Common myeloid progenitor, CD34-positive (primary cell): ENCODE measurements at places on chromosomes 2 and 18.
A peak's percentile ranks its signal among the peaks of the same experiment; 100 is the strongest.

GRCh38 chr2:227570615-227571014, 28.1 kb upstream of the SCYGR2 start:
- no peak for DNase-seq

- no peak for DNase-seq
These were observed 24.8 kb upstream of the ZNF638 start for GRCh38 chr2:71306762-71307161.

GRCh38 chr2:184562532-184562931, 35.8 kb upstream of the ZNF804A start:
- DNase-seq, result no peak

GRCh38 chr18:3209859-3210569, 9.8 kb downstream of the MYOM1 start:
- peak; percentile 13 for DNase-seq

DNA sequence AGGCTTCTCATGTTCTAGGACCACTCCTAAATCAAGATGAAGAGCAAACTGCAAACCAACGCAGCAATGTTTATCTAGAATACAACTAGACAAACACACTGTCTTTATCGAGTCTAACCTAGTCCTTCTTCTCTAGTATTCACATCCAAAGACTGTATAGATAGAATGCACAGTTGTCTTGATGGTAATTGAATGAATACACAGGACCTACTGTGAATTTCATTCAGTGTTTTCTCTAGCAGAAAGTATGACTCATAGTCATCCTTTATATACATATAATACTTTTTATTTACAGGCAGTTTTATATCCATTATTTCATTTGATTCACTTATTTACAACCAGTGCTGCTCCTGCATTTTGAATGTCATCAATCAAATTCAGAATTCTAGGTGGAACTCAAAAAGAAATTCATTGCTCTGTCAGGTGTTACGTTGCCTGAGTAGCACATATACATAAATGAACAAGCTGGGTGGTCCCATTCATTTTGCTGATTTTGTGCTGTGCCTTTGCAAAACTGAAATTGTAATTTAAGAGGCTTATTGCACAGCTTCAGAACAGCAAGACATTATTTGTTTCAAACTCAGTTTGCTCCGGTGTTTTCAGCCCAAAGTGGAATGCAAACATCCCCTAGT, 374.8 kb downstream of the EPHA4 start:
- DNase-seq, result no peak

GRCh38 chr2:105118960-105119359, 81.1 kb downstream of the MRPS9 start:
- peak; percentile 50 for DNase-seq

DNA sequence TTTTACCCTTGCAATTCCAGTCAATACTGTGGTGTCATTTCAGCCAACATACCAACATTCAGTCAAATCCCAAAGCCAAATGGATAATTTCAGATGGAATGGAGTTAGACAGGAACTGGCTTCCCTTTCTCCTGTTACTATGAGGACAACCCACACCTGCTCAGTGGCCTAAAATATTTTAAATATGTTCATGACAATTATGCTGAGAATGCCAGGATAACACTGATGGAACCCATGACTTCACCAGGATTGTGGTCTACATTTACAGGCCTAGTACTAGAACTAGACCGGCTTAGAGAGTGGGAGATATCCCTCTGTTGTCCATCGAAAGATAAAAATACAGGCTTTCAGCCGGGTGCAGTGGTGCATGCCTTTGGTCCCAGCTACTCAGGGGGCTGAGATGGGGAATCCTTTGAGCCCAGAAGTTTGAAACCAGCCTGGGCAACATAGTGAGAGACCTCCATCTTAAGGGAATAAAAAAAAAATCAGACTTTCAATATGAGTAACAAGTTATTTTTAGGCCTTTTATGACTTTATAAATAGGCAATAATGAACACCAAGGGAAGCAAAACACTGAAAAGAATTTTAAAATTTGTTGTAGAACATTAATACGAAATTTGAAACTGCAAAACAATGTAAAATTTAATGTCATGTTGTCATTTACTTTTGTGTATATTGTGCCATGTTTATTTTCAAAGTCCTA, 14.2 kb downstream of the GPATCH11 start:
- DNase-seq, result no peak

DNA sequence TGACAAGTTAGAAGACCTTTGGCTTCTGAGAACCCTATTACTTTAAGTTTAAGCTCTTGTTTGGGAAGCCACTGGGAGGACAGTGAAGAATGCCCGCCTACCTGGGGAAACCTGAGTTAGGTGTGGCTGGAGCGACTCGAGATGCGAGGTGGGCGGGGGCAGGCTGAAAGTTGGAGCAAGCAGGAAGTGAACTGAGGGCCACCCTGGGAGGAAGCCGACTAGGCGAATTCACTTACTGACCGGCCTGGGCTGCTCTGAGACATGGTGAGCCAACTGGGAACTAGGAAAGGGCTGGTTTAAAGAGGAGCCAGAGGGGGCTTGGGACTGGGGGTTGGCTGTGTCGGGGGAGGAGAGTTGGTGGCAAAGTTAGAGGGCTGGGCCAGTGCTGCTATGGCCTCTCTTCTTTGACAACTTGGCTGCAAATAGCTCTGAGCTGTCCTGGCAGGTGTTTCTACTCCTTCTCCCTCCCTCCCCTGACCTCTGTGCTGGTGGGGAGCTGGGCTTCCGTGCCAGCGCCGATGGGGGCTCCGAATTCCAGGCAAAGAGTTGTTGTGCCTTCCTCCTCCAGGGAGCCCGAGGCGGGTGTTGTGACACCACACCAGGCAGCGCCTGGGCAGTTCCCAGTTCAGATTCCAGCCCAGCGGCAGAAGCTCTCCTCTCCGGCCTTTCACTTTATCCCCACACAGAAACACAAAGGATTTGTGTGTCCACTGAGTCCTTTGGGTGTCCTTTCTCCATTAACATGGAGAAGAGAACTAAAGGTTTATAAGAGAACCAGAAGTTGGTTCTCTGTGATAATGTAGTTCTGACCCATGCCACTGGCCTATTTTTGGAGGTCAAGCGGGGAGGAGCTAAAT, at the start of gene VAMP8:
Gene VAMP8, plus strand, starts transcription at position 201 of the 857 bp plus-strand sequence. Its CDS starts 61 bp downstream, at position 262.
- peak; percentile 44 for DNase-seq

DNA sequence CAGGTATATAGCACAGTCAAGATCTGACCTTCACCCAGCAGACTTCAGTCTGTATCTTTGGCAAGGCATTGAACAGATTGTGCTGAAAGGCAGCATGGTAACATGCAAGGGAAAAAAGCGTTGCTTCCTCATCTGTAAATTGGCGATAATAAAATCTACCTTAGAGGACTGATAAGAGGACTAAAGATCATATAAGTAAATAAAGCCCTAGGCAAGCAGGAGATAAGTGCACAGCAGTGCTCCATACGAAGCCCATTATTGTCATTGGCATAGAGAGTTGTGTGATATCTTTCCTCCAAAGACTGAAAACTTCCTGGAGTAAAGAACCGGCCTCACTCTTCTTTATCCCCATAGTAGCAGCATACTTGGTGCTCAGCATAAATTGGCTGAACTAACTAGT, 162.6 kb downstream of the ANKRD44 start:
- no peak for DNase-seq

- DNase-seq, result no peak
These were observed 204.1 kb downstream of the CTIF start for GRCh38 chr18:48742706-48743475.

GRCh38 chr2:159265171-159265576, 21.3 kb downstream of the WDSUB1 start:
- peak; percentile 49 for DNase-seq

DNA sequence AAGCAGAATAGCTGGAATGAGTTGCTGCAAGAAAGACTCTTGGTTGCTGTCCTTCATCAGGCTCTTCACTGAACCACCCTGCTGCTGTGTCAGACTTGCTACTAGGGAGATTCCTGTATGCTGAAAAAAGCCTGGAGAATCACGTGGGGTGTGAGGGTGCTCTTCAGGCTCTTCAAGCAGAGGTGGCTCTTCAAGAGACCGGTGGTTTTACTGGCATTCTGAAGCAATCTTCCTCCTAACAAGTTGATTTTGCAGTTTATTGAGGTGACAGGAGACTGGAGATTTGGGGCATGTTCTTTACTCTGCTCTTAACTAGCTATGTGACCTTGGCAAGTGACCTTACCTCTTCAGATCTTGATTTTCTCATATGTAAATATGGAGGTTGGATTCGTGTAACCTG, 14.1 kb downstream of the TMEM178A start:
- DNase-seq, result no peak

- DNase-seq, result no peak
These were observed 58.2 kb upstream of the ST6GAL2 start for GRCh38 chr2:106944215-106944614.

DNA sequence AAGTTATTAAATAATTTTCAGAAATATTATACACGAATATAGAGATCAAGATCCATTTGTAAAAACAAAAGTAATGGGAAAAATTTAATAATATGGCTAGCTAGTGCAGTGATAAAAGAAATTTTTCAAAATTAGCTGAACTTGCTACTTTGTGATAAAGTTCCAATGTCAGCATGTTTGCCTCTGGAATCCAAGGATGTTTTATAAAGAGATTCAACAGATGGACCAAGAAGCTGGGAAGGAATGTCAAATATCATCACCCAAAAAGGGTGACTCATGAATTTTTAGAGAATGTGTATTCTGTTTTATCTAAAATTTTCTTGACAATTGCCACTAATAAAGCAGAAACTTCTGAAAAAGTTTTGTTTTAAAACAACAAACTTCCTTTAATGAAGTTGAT, 95.3 kb downstream of the FSIP2 start:
- no peak for DNase-seq

GRCh38 chr18:57855551-57855950, 52.4 kb upstream of the ATP8B1 start:
- DNase-seq, result no peak

- no peak for DNase-seq
These were observed 34.0 kb upstream of the KLF11 start for GRCh38 chr2:10009271-10009810.

GRCh38 chr2:214808981-214809750, at the start of gene BARD1:
TSS of gene BARD1 (minus strand) at chr2:214809683. CDS start at chr2:214809569, 114 bp downstream.
- peak; percentile 90 for DNase-seq

DNA sequence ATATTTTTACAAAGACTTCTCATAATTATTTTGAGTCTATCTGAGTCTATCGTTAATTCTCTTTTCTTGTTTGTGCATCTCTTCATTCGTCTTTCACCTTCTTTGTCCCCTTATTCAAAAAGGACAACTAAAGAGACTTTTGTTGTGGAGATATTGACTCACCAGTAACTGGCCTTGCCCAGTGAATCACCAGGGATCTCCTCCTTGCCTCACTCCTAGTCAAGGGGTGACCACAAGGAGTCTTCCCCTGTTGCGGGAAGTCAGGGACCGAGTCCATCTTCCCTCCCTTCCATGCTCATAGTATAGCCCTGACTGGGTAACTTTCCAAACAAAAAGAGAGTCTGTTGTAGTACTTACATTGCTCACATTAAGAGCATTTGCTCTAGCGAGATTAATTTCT, 158.9 kb downstream of the NEB start:
- no peak for DNase-seq

DNA sequence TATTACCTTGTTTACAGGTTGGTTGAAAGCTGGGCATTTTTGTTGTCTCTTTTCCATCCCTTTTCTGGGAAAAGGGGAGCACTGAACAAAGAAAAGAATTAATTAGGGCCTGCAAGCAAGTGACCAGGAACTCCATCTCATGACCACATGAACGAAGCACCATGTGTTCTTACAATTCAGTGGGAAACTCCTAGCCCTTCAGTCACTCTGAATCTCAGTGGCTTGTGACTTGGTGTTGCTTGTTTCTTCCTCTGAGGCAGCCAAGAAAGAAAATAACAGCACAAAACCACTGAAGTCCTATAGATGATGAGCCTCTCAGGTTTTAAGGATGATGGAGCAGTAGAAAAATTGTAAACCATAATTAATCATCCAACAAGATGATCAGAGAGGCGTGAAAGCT, 129.1 kb upstream of the CAB39 start:
- no peak for DNase-seq

DNA sequence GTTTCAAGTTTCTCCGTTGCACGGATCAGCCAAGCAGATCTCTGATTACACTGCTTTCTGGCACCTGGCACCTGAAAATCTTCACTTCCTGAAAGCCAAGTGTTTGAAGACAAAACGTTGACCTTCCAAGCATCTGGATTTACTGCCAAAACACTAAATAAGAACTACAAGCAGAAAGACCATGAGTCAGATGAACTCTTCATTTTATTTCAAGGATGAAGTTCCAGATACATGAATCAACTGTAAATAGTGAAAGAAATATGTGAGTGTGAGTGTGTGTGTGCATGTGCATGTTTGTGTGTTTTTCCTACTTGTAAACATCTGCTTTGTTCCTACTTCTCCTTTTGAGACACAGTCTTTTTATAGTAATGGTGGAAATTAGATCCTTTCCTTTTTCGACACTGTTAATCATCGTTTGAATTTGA, 60.0 kb upstream of the DTNA start:
- peak; percentile 59 for DNase-seq

DNA sequence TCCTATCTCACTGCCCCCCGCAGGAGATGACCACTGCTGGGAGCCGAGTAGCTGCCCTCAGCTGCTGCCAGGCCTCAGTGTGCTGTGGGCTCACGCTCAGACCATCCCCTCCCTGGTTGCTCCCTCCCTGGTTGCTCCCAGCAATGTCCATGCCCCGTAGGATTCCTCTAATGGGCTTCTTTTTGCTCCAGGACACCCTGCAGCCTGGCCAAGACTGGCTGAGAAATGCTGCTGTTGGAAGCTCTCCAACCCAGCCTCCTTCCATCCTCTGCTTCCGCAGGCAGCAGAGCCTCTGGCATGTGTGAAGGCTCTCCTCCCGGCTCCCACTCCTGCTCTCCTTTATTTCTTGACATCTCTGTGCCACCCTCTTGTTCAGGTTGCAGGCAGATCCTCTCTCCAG, 48.6 kb downstream of the SOX11 start:
- no peak for DNase-seq

DNA sequence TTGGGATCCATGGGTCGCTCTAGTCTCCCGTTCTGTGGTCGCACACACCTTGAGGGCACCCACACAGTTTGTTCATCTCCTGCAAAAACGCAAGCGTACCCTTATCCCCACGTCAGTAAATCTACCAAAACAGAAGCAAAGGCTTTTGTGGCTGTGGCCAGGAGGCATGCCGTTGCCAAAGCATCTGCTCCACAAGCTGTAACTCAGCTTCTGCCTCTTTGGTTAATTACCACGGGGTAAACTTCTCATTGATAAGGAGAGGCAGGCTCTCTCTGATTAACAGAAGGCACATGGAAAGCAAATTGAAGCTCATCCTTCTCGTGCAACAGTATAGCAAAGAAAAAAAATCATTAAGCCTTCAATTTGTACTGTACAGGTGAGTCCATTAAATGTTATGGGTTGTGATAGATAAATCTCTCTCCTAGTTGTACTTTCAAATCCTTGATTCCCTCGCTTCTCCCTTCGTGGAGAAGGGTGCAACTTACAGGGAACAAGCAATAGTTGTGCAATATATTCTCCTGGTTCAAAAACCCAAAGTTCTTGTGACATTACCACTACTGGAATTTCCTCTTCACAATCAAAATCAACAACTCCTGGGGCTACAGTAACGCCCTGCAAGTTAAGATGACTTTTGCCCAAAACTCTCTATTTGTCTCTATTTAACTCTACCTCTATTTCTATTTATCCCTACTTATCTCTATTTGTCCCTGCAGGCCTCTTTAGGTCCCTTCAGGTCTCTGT, 10.3 kb downstream of the PECR start:
- no peak for DNase-seq
